ENCODE measurements at places on chromosomes 16 and 17.

DNA sequence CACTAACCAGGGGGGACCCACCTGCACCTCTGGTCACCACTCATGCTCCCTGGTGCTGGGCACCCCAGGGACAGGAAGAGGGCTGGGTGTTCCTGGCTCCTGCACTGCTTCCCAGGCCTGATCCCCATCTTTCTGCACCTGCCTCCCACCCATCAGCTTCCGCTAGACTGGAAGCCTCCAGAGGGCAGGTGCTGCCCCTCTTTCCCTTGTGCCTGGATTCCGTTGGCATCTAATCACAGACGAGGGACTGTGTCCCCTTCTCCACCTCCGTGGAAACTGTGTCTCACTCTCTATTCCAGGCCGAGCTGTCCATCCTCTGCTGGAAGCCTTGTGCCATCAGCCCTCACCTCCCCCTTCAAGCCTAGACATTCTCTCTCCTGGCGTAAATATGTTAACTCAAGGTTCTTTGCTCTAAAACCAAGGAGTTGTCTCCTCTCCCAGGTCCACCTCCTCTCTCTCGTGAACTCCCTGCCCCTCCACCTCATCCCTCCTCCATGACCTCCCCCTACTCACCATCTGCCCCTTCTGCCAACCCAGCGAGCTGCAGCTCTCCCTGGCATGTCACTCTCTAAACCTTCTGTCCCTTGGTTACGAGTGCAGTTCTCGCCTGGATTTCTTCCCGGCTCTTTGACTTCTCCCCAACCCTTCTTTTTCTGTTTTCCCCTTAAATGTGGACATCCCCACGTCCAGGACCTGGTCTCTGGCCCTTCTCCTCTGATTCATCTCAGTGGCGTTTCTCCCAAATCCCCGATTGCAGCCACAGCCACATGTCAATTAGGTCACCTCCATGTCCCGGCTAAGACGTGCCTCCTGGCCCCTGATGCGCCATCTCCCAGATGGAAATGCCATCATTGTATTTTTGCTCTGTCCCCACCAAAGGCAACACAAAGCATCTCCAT is 107.7 kb downstream of the SEC14L1 start:
- no peak for DNase-seq

- no peak for DNase-seq
These were observed 3.1 kb downstream of the BAIAP2 start for GRCh38 chr17:81037798-81038733.

GRCh38 chr16:56356276-56357240 is 68.8 kb downstream of the AMFR start:
- DNase-seq, result peak; percentile 66

DNA sequence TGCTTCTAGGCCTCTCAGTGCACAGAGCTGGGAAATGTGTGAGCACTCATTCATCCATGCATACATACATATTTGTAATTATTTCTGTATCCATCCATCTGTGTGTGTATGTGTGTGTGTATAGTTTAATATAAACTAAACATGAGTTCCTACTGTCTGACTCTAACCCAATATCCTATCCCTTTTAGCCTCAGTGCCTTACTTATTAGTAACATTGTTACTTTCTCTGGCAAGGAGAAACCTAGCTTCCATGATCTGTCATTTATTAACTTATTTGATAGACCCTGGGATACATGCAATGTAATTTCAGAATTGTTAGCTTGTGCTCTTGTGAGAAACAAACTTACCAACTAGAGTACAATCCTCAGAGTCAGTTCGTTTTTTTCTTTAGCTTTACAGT is 59.0 kb upstream of the WSCD1 start:
- no peak for DNase-seq

DNA sequence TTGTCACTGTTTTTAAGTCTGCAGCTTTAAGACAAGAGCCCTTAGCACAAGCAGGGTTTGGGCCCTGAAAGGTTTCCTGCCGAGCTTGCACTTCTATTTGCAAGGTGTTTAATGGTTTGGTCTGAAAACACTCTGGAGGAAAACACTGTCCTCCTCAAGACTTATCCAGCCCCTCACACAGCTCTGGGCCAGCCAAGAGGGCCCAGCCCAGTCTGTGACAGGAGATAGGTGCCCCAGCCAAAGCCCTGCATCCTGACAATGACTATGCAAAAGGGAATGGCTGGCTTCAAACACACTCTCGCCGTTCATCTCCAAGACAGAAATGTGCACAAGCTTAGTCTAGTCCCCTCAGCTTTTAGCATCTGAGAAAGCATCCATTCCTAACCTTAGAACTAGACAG is 26.9 kb downstream of the MPG start:
- DNase-seq, result no peak

GRCh38 chr17:43983515-43984411 is 20.7 kb upstream of the NAGS start:
- no peak for DNase-seq

DNA sequence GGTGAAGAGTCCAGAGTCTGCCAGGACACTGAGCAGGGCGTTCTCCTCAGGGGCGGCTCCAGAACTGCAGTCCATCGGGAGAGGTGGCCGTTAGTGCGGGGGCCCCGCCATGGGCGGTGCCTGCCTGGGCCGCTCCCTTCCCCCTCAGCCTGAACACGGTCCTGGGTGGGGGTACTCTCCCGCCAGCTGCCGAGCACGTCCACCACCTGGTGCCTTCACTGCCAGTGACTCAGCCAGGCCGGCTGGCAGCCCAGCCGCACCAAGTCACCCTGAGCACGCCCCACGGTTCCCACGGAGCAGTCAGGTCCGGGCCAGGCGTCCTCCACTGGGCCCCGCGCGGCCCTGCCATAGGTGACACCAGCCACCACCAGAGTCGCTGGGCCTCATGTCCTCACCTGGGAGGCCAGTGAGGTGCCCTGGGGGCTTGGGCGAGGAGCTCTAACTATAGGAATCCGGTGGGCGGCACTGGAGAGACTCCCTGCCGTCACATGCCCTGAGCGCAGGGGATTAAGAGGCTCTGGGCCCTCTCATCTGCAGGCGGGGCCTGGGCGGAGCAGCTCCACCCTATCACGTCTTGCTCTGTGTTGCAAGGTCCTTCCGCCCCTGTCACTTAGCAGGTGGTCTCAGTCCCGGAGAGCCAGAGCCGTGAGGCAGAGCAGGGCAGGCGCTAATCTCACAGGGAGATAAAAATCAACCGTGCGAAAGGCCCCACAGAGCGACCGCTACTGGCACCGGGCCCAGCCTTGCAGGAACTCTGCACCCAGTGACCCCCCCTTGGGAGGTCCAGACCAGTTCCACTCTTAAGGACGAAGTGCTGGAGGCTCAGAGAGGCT is 14.3 kb downstream of the PIEZO1 start:
- DNase-seq, result no peak

DNA sequence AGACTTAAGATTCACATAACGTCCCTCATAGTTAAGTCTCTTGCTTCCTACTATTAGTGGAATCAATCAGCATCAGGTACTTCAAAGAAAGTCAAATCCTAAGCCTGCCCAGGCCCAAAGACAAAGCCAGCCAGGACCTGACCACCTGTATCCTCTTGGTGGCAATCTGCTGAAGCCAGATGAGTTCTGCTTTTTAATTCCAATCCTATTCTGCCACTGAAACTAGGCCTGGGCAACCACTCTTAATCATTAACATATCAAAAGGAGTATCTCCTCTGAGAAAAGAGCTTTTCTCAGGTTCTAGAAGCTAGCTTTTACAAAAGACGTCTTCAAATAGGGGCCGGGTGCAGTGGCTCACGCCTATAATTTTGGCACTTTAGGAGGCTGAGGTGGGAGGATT is 15.1 kb upstream of the GLG1 start:
- no peak for DNase-seq

DNA sequence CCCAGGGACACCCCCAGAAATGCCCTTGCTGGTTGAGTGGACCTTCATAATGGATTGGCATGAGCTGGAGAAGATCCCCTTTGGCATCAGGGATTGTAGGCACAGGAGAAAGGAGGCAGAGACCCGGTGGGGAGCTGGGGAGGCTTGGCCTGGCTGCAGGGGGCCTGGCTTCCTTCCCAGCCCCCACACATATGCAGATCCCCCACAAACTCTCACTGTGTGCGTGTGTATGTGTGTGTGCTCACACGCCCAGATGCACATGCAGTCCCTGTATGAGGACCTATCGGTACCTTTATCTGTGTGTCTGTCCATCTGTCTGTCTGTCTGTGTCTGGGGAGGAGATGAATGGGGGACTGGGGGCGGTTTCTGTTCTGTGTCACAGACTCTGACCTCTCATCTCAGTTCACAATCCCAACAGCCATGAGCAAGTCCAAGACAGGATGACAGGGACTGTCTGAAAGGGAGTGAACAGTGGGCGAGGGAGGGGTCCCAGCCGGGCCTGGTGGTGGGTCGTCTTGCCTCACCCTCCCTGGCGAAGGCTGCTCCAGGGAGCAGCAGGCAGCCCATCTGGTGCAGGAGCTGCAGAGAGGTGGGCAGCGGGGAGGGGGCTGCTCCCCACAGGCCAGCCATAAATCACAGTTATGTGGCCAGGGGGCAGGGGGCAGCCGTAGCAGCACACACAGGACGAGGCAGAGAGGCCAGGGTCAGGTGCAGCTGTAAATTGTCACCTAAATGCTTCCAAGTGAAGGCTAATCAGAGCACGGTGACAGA is 46.7 kb upstream of the LHX1 start:
- DNase-seq, result no peak

DNA sequence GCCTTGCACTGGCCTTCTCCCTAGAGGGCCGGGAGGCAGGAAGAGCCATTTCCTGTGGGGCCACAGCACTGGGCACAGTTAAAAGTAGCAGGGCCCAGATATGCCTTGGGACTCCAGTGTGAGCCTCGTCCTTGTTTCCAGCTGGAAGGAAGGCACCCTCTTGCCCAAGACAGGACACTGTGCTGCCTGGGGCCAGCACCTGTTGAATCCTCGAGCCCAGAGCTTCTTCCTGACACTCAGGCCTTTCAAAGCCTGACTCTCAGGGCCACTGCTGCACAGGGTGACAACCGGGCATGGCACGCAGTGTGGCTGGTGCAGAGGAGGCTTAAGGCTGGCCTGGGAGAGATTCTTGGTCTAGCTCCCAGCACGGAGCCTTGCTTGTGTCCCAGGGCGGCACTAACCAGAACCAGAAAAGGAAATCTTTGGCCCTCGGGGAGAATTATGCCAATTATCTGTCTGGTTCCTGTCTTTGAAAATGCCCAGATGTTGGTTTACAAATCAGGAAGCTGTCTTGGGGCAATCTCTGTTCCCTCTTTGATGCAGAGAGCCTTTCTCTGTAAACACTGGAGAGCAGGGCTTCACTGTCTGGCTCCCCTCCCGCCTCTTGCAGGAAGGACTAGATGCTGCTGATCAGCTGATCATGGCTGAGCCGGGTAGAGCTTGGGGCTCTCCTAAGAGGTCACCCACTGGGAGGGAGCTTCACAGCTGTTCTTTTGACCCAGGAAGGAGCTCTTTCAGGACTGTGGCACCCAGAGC is 11.1 kb downstream of the LDHD start:
- DNase-seq, result no peak

DNA sequence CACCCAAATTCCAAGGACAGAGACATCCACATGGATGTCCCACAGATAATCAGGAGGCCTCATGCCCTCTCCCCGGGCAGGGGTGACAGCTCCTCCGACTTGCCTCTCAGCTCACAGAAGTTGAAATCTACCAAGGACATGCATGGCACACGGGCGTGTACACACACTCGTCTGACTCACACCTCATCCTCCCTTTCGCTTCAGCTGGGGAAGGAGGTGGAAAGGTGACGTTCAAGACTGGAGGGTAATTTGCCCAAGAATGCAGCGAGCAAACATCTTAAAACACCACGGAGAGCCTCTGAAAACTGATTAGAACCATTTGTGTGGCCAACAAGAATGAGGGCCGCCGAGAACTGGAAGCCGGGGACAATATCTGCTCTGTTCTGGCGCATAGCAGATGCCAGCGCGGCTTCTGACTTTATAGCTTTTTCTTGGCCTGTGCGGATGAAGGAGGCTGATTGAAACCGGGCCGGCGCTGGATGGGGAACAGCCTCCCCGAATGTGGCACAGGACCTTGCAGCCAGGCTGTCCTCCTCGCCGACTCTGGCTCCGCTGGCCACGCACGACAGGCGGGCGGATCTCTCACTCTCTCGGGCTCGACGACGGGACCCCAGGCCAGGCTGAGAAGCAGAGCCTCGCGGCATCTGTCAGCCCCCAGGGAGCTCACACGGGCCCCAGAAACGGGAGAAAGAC is 100.9 kb downstream of the C16orf95 start:
- no peak for DNase-seq

DNA sequence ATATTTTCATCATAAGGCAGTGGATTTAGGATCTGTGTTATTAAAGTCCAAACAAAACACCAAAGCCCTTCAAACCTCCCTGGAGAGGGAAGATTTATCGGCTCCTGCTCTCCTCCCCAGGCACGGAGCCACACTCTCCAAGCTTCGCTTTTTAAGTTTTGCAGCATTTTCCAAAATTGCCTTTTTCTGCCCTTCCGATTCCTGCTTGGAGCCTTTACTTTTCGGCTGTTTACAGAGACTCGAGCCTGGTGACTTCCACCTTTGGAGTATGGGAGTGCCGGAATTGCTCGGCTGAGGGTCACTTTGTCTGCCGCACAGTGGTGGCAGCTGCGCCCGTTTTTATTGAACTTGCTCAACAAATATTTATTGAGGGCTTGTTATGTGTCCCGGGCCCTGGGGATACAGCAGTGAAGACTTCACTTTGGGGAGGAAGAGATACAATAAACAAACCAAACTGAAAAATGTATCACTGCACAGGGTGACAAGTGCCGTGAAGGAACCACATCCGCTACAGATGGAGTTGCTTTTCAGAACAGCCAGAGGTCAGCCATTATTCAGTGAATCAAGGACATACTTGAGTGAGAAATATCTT is 185.5 kb downstream of the NTN1 start:
- DNase-seq, result no peak

Data from AG09319 (cell line).